ENCODE measurements at places on chromosomes 6 and 20.

GRCh38 chr6:13917141-13917540 is 7.6 kb upstream of the RNF182 start:
- no peak for DNase-seq

GRCh38 chr6:131954775-131955107 is 3.6 kb upstream of the CCN2 start:
- DNase-seq: no peak

DNA sequence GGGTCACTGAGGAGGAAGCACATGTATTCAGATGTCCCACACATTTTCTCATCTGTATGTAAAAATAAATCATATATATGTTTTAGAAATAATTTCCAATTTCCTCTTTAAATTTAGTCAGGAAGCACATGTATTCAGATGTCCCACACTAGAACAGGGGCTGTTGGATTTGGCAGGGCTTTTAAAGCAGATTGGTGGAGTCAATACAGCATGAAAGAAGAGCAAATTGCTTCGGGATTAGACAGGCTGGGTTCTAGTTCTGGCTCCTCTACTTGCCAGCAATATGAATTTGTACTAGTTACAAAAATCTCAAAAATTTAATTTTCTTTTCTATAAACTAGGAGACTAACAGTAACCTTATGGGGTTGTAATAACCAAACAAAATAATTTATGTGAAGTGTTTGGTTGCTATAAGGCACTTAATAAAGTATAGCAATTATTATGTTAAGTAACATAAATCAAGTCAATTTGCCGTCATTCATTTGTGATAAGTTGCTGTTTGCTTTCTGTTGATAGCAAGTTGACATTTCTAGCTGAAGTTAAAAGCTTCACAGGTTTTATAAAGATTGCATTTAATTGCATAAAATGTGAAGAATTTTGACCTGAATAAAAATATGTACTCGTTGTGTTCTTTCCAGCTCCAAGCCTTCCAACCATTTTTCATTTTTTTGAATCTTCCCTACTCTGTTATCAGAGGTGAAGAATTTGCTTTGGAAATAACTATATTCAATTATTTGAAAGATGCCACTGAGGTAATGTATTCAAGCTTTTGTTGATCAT is 88.9 kb downstream of the CD109 start:
- DNase-seq: no peak

DNA sequence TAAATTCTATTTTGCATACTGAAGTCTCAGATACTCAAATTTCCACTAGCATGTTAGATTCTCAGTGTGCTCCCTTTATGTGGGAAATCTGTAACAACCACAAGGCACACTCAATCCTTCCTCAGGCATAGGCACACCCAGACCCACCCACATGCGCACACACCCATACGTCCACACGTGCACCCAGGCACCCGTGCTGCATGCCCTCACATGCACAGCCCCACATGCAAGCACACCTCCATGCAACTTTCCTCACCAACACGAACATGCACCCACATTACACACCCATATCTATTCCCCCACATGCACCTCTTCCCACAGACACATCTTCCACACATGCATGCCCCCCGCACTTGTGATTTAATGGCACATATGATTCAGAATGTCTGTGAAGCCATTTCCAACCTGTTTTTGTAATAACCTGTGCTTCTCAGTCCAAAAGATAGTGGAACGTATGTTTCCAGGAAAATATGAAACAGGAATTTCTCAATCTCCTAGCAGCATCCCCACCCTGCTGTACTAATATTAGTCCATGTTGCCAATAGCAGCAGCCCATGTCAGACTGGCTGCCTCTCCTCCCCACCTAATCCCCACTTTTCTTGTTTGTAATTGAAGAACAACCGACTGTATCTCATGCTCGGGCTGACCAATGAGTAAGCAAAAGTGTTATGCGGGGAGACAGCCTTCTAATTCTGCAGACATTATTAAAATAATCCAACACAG is 11.3 kb upstream of the CYP24A1 start:
- DNase-seq: no peak

- peak; percentile 82 for DNase-seq
Observed at GRCh38 chr6:43699564-43700186, 12.1 kb upstream of the MRPS18A start.

GRCh38 chr6:114167583-114168576 is 174.9 kb downstream of the HS3ST5 start:
- DNase-seq: no peak

GRCh38 chr6:11358904-11359830 is 126.7 kb upstream of the NEDD9 start:
- no peak for DNase-seq

GRCh38 chr6:30188541-30188940 is 24.7 kb downstream of the TRIM26 start:
- no peak for DNase-seq

DNA sequence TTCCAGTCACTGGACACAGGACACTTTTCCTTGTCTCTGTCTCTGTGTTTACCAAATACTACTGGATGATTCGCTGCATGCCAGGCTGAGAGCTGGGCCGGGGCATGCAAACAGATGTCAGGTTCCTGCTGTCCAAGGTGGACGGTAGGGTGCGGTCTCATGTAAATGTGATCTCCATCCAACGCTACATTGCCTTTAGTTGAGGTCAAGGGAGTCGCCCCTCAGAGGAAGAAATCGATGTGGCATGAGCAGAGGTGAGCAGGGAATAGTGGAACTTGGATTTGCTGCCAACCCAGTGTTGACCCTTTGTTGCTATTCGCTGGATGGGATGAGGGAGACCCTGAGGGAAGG is 9.8 kb upstream of the TOX2 start:
- no peak for DNase-seq

DNA sequence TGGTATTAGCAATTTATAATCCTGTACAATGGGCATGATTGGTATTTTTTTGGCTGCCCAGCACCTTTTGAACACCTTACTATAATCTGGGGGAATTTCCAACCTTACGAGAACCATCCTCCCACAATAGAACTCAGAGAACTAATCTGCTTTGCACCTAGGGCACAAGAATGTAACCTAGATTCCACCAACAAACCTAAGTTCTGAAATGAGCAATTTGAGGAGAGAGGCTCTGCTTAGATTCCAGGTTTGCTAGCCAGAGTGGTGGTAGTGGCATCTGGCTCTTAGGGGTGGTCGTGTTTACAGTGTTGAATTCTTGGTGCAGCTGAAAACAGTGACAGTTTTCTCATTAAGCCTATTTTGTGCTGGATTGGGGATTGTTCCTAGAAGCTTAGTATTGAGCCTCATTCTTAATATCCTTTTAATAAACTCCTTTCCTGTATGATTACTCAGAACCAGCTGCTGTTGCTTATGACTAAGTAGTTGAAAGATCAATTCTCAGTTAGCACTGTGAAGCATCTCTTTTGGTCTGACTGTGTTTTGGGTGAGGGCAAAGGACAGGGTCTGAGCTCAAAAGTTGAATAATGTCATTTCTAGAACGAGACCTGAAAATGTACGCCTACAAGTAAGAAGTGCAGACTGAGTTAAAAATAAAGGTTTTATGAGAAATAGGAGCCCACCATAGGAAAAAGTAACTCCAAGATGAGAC is 385.6 kb downstream of the CDKAL1 start:
- DNase-seq: no peak

DNA sequence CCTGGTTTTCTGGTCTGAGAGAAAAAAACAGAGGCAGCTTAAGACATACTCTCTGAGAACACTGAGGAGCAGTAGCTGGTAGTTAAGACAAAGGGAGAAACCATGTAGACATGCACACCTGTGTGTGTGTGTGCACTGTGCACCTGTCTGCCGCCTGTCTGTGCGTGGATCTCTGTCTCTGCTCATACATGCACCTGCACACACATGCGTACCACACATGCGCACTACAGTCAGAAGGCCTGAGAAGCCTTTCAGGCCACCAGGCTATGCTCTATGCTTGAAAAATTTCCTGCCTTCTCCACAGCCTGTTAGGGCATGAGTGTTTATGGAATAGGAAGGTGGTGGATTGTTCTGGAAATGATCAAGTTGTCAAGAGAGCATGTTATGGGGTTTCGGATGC is 103.5 kb downstream of the CDH4 start:
- no peak for DNase-seq

DNA sequence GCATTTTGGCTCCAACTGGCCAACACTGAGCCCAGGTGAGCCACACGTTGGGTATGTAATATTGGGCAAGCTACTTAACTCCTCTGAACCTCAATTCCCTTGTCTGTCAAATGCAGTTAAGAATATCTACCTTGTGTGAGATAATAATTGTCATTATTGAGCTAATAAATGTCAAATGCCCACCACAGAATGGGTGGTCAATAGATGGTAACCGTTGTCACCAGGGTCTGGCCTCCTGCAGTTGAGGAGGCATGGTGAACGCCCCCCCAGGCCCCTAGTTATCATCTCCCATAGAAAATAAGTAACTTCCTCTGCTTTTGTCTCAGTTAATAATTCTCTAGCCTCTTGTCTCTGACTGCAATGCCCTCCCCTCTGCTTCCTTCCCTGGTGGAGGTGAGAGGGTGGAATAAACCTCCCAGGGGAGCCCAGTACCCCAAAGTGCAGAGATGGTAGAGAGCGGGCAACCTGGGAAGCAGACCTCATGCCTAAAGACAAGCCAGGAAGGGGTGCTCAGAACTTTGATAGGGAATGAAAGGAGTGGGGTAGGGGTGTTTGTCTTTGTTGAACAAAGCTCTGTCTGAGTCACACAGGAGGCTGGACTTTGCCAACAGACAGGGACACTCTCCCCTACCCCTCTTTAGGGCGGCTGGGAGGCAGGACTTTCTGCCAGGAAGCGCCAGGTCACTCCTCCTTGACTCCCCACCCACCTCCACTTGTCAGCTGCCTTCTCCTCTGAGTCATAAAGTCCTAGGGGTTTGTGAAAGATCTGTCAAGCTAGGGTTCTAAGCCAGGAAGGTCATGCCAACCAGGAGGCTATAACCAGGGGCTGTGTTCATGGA is 1.3 kb upstream of the UNC5CL start:
- DNase-seq: no peak

GRCh38 chr6:44093066-44093465 is 34.2 kb downstream of the MRPL14 start:
- DNase-seq: no peak

DNA sequence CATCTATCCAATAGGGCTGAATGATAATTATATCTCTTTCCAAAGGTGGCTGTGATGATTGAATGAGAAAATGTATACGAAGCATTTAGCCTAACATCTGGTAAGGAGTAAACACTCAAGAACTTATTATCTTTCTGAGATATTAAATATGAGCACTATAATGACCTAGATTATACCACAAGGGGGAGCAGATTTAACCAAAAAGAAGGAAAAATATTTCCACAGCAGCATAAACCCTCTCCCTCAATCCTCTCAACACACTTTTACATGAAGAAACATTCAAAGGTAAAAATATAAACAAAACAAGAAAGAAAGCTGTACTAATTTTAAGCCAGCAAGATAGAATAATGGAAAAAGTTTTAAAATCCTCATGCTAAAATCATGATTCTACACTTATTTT is 68.4 kb downstream of the SHPRH start:
- no peak for DNase-seq

DNA sequence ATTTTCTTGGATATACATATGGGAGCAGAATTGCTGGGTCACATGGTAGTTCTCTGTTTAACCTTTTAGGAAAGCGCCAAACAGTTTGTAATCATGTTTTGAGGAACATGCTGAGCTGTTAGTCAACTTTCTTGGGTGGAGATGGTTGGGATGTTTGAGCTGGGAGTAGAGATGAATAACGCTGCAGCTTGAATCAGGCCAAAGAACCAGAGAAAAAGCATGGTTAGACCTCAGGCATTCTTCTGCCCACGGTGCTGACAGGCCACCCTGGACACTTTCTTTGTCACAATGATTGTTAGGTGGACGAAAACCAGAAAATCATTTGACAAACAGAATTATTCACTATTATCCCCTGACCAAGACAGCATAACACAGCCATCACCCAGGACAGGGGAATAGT is 66.8 kb downstream of the PRDM1 start:
- DNase-seq: no peak

GRCh38 chr6:68891419-68891818 is 256.3 kb downstream of the ADGRB3 start:
- no peak for DNase-seq

GRCh38 chr6:43307451-43308100 is 1.1 kb downstream of the CRIP3 start:
- no peak for DNase-seq

DNA sequence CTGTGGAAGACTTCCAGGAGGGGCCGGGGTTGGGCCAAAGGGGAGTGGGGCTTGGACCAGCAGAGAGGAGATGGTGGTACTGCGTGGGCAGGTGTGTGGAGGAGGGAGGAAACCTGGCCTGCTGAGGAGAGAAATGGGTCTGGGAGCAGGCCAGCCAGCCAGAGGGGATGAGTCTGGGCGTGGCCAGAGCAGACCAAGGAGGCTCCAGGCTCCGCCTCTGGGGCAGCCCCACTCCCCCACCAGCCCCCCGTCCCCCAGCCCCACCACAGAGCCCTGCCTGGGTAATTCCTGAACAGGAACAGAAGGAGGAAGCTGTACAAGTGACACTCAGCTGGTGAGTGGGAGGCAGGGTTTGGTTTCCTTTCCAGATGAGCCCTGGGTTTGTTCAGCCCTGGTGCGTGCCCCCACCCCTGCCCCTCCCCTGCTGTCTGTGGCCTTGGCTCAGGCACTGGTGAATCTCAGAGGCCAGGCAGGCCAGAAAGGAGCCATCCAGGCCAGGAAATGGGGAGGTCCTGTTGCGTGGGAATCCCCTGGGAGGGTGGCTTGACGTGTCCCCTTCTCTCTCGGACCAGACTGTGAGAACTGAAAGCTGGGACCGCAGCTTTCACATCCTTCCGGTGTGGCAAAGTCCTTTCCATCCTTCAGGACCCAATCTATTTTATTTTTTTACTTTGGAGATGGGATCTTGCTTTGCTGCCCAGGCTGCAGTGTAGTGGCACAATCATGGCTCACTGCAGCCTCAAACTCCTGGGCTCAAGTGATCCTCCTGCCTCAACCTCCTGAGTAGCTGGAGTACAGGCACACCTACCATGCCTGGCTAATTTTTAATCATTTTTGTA is 9.4 kb upstream of the SRC start:
- no peak for DNase-seq

DNA sequence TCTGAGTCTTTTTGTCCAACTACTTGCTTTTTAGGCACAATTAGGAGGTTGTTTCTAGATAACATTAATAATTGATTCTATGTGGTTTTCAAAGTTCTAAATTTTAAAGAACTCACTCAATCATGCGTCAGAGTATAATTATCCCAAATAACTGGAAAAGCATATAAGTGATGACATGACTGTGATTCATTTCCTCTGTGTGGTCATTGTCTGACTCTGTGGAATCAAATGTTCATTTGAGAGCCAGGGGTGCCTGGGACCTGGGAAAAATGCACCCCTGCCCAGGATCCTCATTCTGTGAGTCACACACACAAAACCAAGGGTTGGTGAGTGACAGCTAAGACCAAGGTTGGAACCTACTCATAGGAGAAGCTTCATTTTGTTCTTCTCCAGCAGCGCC is 127.1 kb upstream of the MLIP start:
- DNase-seq: no peak

DNA sequence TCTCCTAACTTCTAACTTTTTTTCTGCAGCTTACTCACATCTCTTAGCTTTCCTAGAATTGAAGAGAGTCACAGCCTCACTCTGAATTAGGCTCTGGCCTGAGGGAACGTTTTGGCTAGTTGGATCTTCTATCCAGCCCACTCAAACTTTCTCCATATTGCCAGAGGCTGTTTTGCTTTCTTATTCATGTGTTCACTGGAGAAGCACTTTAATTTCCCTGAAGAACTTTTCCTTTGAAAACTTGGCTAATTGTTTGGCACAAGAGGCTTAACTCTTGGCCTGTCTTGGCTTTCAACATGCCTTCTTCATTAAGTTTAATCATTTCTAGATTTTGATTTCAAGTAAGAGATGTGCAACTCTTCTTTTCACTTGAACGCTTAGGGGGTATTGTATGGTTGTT is 138.2 kb upstream of the PLCB4 start:
- DNase-seq: no peak

GRCh38 chr6:166206066-166206465 is 38.4 kb upstream of the TBXT start:
- no peak for DNase-seq
